ENCODE measurements at places on chromosomes 12 and 14.

- no peak for DNase-seq
Measured at GRCh38 chr14:42368234-42368633, 761.6 kb downstream of the LRFN5 start.

DNA sequence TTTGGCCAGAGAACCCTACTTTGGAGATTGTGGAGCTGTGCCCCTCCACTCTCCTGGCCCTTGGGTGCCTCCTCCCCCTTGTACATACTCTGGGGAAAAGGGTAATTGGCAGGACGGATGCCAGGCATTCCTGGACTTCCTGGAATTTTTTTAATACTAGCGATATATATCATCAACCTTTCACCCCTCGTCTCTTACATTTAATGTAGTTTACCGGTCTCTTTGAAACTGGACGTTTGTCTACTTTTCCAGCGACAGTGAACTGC lies 767 bp upstream of the CRY1 start:
- no peak for DNase-seq

GRCh38 chr12:55797068-55797467 lies 20.5 kb downstream of the SARNP start:
- DNase-seq: no peak

DNA sequence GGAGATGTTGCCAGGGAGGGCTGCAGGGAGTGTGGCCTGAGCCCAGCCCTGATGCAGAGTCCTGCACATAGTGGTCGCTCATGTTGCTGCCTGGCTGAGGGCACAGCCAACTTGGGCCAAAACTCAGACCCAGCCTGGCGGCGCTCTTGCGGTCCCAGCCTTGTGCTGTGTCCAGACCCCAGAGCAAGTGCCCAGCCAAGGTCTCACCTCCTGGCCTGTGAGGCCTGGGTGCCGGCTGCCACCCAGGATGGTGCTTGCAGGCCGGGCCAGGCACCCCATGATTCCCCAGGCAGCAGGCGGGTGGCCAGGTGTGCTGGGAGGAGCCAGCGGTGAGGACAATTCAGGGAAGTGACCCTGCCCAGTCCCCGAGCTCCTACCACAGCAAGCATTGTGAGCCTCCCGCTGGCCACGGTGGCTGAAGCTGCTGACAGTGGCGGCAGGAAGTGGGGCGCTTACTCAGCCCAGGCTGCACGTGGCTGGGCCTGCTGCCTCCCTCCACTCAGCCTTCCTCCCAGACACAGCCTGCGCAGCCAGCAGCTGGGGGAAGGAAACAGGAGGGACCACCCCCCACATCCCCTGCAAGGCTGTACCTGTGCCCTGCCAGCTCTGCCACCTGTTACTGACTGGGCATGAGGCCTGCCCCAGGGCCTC lies 17.7 kb upstream of the PGF start:
- peak; percentile 20 for DNase-seq

DNA sequence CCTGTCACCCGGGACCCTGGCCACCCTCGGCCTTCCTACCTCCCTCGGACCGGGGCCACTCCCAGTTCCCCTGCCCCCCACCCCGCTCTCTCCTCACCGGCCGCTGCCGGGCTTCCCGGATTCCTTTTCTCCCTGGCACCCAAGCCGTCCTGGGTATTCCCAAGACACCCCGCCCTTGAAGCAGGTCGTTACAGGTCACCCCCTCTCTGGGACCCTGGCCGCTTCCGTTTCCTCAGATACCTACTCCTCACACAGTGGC lies 493 bp downstream of the NUMB start:
- DNase-seq: no peak

- no peak for DNase-seq
Measured at GRCh38 chr12:94798113-94798512, 147.8 kb upstream of the TMCC3 start.

- DNase-seq: no peak
Measured at GRCh38 chr14:53108292-53109104, 44.6 kb downstream of the DDHD1 start.
